ENCODE measurements at places on chromosomes 11 and 22.

- no peak for DNase-seq
Measured at GRCh38 chr11:128424271-128424711, 163.1 kb downstream of the ETS1 start.

DNA sequence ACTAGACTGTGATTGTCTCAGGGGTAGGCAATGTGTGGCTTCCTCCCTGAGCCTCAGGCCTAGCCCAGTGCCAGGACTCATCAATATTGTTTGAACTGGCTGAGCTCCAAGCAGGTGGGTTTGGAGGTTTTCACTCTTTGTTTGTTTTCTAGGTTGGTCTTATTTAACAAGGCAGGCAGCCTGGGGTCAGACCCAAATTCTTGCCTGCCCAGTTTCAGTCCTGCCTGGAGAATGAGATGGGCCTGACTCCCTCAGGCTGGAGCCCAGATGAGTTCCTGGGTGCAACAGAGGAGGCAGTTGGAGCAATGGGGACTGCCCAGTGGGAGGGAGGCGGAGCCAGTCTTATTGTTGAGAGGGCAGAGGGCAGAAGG, 28.3 kb upstream of the TP53I11 start:
- no peak for DNase-seq

DNA sequence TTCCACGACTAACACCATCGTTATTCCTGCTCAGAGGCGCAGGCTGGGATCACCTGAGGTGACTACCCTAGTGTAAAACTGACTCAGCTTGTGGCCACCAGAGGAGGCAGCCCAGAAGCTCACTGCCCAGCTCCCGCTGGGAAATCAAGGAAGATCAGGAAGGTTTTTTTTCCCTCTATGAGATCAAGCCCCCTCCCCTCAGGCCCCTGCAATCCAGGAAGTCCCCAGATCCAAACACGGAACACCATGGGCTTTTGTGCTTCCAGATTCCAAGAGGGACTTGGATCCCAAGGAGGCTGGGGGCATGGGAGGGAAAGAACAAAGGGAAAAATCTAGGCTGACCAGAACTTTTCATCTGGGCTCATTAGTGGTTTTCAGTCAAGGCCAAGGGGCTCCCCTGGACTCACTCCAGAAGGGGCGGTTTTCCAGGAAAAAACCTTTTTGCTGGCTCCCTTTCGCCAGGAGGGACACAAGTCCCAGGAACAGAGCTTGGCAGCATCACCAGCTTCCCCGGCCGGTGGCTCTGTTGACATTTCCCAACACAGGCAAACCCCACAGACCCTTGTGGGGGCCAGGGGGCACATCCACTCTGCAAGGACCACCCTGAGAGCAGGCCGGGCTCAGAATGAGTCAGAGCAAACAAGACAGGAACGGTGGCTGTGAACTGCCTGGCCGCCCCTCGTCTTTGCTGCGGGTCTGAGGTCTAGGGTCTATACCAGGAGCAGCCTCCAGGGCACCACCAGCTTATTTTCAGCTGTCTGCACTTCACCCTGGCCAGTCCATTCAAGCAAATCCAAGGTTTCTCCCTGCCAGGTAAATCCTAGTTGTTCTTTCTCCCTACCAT, 36.8 kb downstream of the MYH9 start:
- DNase-seq, result no peak

DNA sequence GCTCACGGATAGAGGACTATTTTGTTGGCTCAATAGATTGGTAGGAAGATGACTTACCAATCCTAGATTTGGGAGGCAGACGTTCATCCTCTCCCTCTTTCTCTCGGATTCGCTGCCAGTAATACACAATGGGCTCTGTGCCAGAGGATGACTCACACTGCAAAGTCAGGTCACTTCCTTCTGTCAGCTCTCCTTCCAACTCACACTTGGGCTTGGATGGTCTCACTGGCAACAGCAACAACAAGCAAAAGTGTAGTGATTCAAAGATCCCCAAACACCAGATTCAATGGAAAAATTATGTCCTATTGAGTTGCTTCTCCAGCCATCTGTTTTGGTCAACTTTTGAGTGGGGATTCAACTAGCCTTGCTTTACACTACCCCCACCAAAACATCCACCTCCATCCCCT, 21.7 kb upstream of the HSPA8 start:
- DNase-seq, result peak; percentile 84

DNA sequence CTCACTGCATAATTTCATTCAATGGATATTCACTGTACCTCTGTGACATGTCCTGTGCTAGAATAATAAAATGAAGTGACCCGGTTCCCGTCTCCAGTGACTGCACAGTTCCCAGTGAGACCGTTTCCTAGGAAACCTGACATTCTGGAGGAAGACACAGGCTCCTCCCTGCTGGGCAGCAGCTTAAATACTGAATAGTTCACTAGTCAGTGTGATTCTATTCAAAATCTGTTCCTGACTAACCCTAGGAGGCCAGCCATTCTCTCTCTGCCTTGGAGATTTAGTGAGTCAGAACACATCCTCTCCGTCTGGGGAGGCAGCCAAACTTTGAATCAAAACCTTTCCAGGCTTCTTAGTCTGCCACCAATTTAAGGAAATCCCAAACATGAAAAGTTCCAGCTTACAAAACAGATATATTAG, 11.3 kb downstream of the TRIM66 start:
- no peak for DNase-seq

DNA sequence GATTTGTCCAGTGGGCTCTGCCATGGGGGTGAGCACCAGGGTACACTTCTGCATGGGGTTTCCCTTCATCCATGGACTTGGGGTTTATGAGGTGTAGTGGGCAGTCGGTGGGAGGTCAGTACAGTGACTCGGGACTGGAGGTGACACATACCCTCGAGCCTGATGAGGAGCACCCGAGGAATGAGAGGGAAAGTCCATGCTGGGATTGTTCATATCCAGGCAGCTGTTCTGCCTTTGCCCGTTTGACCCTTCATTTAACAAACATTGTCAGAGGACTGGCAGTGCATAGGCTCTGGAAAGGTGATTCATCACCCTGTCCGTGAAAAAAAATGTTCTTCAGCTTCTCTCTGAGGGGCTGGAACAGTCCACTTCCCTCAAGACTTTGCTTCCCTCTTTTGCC, 2.7 kb downstream of the NAV2 start:
- DNase-seq, result no peak

GRCh38 chr22:28903729-28904128, 20.4 kb downstream of the ZNRF3 start:
- DNase-seq, result no peak

- no peak for DNase-seq
Measured at GRCh38 chr11:1887451-1888346, 4.0 kb downstream of the PRR33 start.

GRCh38 chr11:19259487-19260345, 19.0 kb upstream of the E2F8 start:
- peak; percentile 68 for DNase-seq

- no peak for DNase-seq
Measured at GRCh38 chr22:29815580-29815979, 22.5 kb downstream of the ASCC2 start.

DNA sequence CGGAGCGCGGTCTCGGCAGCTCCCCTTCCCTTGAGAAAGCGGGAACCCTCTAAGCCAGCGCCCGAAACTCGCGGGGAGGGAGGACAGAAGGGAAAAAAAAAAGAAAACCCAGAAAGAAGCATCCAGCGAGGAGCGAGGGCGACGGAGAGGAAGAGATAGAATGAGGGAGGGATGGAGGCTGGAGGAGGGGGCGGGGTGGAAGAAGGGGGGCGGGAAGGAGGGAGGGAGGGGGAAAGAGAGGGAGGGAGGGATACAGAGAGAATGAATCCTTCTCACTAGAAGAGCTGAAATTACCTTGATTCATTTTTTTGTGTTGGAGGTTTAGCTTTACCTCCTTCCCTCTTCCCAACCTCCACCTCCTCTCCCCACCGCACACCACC, 19.3 kb upstream of the BDNF start:
- DNase-seq, result no peak

GRCh38 chr11:67576735-67577475, 6.7 kb upstream of the GSTP1 start:
- DNase-seq, result no peak

- peak; percentile 28 for DNase-seq
Measured at GRCh38 chr11:47391077-47391583, 12.8 kb upstream of the SPI1 start.

- no peak for DNase-seq
Measured at GRCh38 chr11:120004723-120005122, 133.2 kb downstream of the TRIM29 start.

DNA sequence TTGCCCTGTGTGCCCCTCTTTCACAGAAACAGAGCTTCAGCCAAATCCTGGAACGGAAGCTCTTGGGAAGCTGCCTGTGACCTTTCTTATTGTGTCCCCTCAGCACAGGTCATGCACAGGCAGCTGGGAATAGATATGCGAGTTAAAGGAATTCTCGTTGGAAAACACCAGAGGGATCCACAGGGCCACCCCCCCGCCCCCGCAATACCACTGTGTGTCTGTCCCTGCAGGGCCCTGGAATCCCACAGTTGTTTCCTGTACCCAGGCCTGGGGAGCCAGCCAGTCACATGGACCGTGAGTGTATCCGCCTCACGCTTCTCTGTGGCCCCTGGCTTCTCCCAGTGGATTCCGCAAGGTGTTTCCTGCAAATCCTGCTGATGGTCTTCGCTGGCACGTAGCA, 29.0 kb downstream of the TIMP3 start:
- no peak for DNase-seq

- no peak for DNase-seq
Measured at GRCh38 chr11:35746356-35747153, 84.0 kb downstream of the TRIM44 start.

- peak; percentile 26 for DNase-seq
Measured at GRCh38 chr11:65744026-65744698, 23.6 kb upstream of the RNASEH2C start.

GRCh38 chr11:80958361-80958760, 1517.5 kb upstream of the TENM4 start:
- no peak for DNase-seq

DNA sequence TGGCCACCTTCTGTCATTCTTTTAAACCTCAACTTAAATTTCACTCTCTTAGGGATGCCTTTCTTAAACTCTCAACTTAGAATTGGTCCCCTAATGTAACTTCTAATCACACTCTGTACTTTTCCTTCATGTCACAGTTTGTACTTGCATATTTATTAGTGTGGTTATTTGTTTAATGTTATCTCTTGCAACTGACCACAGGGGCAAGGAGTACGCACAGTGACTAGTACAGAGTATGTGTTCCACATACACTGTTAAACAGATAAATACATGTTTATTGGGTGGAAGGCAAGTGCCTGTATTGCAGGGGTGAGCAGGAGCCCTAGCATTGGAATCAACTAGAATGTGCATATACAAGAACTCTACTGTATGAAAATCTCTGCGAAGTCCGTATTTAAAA, 554.0 kb downstream of the INSC start:
- no peak for DNase-seq

DNA sequence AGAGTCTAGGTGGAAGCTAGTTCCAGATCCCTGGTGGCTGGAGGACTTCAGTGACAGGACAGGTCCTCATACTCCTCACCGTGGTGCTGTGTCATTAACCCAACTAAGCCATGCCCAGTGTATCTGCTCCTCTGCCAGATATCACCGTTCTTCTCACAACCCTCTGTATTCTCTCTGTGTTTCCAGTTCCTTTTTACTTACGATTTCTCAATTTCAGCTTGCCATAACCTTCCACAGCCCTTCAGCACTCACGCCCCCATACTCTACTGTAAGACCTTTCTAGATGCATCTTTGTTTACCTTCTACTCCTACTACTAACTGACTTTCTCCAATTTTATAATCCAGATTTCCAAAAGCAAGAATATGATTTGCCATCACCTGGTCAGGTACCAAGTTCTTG, 26.1 kb upstream of the RIC3 start:
- no peak for DNase-seq

DNA sequence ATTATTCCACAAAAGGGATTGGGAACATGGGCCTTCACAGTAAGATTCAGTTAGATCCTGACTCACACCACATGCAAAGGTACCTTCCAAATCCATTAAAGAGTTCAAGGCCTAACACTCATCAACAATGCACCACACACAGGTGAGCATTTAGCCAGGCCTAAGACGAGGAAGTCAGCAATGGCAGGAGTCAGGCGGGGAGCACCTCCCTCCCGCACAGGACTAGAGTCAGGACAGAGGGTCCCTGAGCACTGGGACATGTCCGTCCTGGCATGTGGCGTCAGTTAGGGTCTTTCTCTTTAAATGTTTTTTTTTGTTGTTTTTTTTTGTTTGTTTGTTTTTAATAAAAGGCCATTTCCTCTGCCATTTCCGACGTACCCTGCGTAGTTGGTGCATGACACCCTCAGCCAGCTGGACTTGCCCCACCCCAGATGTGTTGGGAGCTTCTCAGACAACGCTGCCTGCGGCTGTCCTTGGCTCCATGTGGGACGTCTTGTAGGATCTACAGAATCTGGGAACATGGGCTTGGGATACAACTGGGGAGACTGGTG, 1458.6 kb downstream of the BRD1 start:
- no peak for DNase-seq

- DNase-seq, result no peak
Measured at GRCh38 chr11:22879630-22880029, 19.4 kb upstream of the CCDC179 start.

DNA sequence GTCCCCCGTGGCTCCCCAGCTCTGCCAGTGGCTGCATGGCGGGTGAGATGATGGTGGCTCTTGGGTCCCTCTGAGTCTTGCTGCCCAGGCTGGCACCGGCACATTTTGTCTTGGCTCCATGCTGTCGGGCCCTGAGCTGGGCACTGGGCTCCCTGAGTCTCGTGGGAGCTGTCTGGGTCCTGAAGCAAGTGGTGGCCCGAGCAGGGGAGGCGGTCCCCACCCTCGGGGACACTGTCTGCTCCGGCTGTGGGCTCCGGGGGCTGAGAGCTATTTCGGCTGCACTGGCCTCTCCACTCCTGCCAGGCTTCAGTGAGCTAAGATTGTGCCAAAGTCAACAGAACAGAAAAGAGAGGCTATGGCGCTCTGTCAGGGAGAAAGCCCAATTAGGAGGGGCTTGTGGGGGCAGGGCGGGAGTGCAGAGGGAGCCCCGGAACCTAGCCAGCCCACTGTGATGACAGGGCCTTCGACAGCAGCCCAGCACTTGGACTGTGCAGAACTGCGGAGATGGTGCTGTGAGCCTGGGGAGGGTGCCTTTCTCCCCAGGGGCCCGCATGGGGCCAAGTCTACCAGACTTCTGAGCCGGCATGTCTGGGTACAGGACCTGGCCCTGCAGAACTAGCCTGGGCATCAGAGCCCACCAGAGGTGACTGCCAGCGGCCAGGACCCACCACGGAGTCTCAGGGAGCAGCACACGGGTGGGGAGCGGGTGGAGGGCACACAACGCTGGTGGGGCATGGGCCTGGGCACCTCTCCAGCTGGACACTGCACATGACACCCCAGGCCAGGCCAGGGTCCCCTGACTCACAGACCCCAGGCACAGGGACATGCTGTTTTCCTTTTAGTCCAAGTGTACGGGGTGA, 38.0 kb downstream of the RTN4R start:
- DNase-seq, result no peak
